Sciatic nerve (tissue), 2 donors: ENCODE measurements at places on chromosomes 12 and 14.

DNA sequence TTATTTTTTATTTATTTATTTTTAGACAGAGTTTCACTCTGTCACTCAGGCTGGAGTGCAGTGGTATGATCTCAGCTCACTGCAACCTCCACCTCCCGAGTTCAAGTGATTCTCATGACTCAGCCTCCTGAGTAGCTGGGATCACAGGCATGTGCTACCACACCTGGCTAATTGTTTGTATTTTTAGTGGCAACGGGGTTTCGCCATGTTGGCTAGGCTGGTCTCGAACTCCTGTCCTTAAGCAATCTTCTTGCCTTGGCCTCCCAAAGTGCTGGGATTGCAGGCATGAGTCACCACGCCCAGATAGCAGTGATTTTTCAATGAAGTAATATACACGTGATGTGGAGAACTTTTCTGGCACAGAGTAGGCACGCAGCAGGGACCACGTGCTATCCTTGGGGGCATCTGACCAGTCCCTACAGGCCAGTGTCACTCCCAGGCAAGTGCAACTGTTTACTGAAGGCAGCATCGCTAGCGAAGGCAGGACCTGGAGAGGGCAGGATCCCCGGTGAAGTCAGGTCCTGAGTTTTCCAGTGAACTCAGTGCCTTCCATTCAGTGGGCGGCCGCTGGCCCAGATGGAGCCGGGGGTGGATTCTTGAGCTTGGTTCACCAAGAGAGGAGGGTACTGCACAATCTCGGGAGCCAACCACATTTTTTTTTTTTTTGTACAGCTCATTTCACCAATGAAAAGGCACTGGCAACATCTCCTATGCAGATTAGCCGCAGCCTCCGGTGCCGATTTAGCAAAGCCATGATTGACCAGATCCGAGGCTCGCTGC, 11.1 kb upstream of the CLMN start:
- no peak for DNase-seq

- DNase-seq = no peak
These were observed 129.8 kb upstream of the KRR1 start for GRCh38 chr12:75641031-75641780.

- peak; percentile 74 for DNase-seq
These were observed 51.4 kb downstream of the A2M start for GRCh38 chr12:9064201-9064814.

DNA sequence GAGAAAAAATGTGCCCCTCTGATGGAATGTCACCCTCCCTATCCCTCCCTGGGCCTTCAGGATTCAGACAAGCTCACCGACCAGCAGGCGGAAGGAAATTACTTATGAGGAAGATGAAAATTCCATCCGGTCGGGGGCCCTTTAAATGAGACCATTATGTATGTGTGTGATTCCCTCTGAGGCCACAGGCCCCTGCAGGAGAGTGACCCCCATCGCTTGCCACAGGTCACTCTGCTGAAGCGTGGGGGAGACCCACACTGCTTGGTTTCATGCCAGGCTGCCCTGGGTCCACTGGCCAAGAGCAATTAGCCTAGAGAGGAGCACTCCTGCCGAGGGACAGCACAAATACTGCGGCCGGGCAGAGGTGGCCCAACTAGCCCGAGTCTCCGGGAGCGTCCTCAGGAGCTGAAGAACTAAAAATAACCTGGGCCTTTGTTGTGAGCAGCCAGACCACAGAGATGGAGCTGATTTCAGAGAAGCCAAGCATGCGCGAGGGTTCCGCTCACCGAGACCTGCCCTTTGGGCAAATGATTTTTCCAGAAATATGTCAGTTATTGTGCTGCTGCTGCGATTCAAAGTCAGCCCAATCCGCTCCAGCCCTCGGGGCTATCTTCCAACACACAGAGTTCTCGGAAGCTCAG, 276.4 kb downstream of the DPF3 start:
- DNase-seq = no peak

GRCh38 chr12:22018860-22019259, 27.2 kb upstream of the CMAS start:
- no peak for DNase-seq

GRCh38 chr14:88007608-88008007, 2.7 kb downstream of the GPR65 start:
- no peak for DNase-seq
